DMS 273 treated with DMSO at 0.1 percent for 48 hours (cell line): ENCODE measurements at places on chromosomes 7 and 10.

GRCh38 chr10:97724341-97724941 lies 10.9 kb downstream of the MARVELD1 start:
- DNase-seq, result no peak

GRCh38 chr10:62972103-62972502 lies 155.9 kb upstream of the EGR2 start:
- DNase-seq, result no peak

GRCh38 chr10:131662851-131663250 lies 238.0 kb upstream of the PPP2R2D start:
- DNase-seq, result no peak

- no peak for DNase-seq
Measured at GRCh38 chr10:102713539-102713813, 721 bp downstream of the ARL3 start.

DNA sequence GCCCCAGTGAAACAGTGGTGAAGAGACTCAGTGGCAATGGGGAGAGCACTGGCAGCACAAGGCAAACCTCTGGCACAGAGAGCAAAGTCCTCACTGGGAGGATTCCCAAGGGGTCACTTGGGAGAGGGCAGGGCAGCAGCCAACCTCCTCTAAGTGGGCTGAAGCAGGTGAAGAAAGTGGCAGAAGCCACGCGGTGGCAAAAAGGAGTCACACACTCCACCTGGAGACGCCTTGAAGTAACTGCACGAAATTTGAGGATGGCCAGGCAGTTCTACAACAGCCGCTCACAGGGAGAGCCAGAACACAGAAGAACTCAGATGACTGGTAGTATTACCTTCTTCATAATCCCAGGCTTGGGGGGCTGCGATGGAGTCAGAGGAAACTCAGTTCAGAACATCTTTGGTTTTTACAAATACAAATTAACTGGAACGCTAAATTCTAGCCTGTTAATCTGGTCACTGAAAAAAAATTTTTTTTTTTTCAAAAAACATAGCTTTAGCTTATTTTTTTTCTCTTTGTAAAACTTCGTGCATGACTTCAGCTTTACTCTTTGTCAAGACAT lies 574 bp upstream of the IL6 start:
- DNase-seq, result peak; percentile 60

- DNase-seq, result no peak
Measured at GRCh38 chr7:26868841-26869495, 4.6 kb upstream of the SKAP2 start.

- DNase-seq, result no peak
Measured at GRCh38 chr10:35913628-35914027, 271.5 kb upstream of the FZD8 start.

- DNase-seq, result no peak
Measured at GRCh38 chr7:152544481-152544927, 108.7 kb upstream of the KMT2C start.

GRCh38 chr10:17820943-17821342 lies 11.8 kb downstream of the MRC1 start:
- DNase-seq, result no peak
